ENCODE measurements at places on chromosomes 1 and 21.
A peak's percentile ranks its signal among the peaks of the same experiment; 100 is the strongest.

GRCh38 chr1:234901491-234902049 is 227.1 kb downstream of the TOMM20 start:
- DNase-seq: no peak

DNA sequence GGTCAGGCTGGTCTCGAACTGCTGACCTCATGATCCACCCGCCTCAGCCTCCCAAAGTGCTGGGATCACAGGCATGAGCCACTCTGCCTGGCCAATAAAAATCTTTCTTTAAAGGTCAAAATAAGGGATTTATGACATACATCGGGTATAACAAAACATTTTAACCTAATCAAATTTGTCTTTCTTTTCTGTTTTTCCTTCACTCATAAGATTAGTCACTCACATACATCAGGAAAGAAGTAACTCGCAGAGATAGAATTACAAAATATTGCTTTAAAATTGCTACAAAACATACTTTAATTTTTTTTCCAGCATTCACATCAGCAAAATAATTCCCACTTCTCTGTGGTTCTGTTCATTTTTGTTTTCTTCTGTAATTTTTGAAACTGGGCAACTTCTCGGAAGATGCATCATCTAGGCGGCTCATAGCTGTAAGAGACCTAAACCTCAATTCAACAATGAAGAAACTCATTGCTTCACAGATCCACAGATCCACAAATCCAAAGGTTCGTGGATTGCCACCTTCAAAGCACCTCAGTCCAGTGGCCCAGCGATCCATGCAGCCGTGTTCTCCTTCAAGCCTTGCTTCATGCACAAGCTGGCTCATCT is 39.7 kb downstream of the NEK2 start:
- no peak for DNase-seq

- peak; percentile 49 for DNase-seq
Observed at GRCh38 chr1:156642265-156643048, 540 bp downstream of the BCAN start.

GRCh38 chr21:33901412-33902288 is 14.0 kb downstream of the ATP5PO start:
- DNase-seq: peak; percentile 75

DNA sequence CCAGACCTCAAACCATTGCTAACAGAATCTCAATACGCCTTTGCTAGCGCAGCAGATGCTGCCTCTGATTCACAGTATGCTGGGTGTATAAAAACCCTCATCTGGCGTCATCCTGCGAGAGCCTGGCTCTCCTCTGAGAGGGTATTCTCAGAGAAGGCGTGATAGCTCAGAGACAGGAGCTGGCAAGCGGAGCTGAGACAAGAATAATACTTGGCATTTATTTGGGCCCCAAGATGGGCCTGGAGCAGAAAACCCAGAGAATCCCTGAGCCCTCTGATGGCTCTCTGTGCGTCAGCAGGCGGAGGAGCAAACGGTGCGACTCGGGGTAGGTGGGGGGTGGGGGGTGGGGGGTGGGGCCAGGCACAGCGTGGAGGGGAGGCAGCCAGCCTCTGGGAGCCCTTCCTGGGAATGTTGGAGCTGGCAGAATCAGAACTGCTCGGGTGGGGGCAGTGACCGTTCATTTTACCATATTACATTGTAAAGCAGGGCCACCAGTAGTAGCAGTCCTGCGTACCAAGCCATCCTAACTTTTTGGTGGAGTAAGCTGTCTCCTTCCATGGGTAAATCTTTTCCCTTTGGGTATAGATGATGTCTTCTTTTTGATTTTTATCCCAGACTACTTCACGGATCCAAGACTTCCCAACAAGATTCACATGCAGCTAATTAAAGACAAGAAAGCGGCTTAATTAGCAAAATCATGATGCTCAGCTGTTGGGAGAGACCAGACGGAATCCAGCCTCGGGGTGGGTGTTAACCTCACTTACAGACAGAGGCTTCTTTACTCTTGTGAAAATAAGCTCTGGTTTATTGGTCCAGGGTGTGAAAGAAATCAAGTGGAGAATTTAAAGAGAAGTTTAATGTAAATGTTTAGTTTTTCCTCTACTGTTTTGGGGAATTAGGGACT is 7.1 kb downstream of the RIIAD1 start:
- DNase-seq: peak; percentile 34
